ENCODE measurements at places on chromosomes 16 and 17.

DNA sequence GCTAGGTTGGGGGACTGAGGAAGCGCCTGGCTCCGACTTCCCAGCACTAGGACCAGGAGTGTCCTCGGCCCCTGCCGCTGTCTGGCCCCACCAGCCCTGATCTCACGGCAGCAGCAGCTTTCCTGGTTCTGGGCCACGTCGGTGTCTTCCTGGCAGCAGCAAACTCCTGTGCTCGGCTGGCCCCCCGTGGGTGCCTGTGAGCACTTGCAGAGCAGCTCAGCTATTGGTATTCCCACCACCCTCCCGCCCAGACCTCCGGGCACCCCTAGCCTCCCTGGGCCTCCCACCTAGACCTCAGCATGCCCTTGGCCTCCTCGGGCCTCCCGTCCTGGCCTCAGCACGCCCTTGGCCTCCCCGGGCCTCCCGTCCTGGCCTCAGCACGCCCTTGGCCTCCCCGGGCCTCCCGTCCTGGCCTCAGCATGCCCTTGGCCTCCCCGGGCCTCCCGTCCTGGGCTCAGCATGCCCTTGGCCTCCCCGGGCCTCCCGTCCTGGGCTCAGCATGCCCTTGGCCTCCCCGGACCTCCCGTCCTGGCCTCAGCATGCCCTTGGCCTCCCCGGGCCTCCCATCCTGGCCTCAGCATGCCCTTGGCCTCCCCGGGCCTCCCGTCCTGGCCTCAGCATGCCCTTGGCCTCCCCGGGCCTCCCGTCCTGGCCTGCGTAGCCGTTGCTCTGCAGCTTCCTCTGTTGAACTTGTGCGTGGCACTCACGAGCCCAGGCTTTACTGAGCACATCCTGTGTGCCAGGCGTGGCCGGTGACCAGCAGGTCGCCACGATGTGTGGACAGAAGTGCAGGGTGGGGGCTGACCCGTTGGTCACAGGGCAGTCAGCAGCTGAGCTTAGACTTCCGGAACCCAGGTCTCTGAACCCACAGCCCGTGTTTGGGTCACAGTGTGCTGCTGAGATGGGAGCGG, 51.8 kb upstream of the ACSF3 start:
- no peak for DNase-seq

DNA sequence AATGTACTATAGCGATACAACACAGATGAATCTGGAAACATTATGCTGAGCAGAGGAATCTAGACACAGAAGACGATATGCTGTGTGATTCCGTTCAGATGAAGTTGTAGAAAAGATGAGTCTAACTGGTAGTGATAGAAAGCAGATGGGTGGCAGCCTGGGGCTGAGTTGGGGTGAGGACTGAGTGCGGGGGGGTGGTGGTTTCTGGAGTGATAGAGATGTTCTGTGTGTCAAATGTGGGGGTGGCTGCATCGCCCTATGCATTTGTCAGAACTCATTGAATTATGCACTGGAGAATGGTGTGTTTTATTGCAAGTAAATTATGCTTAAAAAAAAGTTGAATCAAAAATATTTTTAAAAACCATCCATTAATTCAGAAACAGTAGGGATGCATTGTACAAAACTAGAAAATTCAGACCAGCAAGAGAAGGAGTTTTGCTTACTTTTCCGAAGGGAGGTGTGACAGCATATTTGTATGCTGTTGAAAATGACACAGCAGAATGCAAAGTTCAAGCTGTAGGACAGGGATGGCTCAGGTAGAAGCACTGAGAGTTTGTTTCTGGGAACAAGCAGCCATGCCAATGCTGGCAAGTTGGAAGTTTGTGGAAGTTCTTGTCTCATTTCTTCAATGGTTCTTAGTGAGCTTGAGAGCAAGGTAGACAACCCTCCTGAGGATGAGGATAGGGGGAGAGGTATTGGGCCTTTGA, 13.0 kb upstream of the DRG2 start:
- DNase-seq, result no peak

DNA sequence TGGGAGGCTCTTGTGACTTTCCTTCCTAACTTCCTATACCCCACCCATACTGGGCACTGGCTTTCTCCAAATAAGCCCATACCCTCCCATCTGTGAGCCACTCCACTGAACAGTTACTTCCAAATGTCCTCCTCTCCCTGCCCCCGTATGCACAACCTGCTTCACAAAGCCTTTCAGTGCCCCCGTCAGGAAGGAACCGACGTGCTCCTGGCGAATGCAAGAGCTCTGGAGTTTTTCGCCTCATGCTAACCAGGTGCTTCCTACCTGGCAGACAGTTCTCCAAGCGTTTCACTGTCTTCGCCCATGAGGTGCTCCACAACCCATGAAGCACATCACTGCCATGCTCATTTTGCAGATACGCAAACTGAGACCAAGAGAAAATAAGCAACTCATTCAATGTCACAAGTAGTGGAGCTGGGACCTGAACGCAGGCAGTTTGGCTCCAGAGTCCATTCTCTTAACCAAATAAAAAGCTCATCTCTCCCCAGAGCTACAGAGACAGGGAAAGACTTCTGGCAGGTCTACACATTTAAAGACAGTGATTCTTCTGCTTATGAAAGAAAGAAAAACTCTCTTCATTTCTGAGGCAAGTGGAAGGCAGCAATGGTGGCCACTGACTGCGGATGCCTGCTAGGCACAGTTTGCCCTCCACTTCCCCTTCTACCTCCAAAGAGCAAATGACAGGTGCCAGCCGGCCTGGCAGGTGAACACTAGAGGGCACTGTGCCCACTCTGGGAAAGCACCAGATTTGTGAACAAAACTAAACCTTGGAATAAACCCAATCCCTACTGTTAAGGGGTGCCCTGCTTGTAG, 23.8 kb downstream of the SPHK1 start:
- peak; percentile 22 for DNase-seq

DNA sequence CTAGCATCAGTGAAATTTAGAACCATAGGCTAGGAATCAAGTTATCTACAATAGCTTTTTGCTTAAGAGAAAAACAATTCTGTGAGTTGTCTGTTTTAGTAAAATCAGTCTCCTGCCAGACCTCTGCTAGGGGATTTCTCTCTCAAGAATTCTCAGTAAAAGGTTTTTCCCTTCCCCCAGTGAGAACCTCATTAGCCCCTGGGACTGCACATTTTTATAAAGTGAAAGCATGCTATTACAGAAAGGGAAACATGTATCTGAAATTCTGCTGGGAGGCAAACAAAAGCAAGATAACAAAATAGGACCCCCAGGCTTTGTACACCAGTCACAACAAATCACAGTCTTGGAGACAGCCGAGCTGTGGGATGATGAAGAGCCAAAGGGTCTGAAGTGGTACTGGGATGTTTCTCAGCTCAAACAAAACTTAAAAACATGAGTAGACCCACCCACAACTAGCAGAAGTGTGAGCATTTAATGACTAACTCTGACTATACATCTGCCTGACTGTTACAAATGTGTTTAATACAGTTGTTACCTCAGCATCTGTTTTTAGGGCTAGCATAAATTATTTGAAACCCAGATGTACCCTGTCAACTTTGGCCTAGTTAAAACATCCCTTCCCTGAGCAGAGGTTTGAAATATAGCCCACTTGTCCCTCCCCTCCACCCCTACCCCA, 20.0 kb upstream of the GLG1 start:
- DNase-seq, result no peak

GRCh38 chr16:67528870-67529581, 397 bp downstream of the RIPOR1 start:
- DNase-seq, result no peak

GRCh38 chr16:16909126-16909525, 530.2 kb downstream of the NPIPA7 start:
- no peak for DNase-seq

DNA sequence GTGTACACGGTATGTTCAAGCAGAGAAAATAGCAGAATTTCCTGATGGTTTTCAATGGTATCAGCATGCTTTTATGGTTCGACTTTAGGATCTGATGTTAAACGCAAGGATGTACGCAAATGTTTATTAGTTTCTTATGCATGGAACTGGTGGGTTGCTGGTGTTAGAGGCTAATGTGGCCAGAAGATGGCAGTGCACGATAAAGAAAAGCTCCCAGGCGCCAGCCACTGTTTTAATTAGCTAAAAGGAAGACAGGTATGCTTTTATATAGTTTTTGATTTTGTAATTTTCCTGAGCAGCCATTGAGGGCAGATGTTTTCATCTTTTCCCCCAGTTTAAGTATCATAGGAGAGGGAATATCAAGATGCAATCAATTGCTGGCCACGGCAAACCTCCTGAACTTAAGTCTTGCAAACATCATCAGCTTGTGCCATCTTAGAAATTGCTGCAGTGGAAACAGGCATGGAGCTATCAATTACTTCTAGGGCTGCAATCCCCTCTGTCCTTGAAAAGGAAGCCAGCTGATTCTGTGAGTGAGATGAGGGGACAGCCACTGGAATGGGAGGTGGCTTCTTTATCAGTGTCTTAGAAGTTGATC, 648.5 kb upstream of the RBFOX1 start:
- DNase-seq, result no peak

GRCh38 chr17:34411646-34412421, 48.8 kb upstream of the CCL1 start:
- DNase-seq, result no peak

DNA sequence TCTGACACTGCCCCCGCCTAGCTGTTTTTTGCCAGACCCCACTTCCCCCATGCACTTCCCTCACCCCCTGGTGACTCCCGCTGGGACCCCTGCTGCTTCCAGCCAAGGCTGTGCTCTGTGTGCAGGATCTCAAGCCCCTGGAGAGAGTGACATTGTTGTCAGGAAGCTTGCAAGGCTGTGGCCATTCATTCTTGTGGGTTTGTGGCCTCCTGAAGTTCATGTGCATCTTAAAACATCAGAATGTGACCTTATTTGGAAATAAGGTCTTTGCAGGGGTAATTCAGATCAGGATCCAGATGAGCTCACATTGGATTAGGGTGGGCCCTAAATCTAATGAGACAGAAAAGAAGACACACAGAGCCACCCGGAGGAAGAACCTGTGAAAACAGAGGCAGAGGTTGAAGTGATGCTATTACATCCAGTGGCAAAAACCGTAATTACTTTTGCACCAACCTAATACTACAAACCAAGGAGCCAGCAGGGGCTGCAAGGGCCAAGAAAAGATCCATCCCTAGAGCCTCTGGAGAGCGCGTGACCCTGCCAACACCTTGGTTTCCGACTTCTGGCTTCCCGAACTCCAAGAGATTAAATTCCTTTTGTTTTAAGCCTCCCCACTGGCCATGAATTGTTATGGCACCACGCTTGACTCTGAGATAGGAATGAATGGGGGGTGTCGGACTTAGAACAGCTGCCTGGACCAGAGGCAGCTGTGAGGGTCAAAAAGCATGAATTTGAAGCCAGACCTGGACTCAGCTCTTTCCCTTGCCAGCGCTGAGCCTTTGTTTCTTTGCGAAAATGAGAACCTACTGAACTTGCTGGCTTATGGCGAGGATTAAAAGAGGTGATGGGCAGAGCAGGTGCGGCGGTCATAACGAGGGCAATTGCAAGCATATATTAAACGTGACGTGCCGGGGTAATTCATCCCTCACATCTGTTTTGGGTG, 75.5 kb downstream of the BMERB1 start:
- DNase-seq, result no peak

DNA sequence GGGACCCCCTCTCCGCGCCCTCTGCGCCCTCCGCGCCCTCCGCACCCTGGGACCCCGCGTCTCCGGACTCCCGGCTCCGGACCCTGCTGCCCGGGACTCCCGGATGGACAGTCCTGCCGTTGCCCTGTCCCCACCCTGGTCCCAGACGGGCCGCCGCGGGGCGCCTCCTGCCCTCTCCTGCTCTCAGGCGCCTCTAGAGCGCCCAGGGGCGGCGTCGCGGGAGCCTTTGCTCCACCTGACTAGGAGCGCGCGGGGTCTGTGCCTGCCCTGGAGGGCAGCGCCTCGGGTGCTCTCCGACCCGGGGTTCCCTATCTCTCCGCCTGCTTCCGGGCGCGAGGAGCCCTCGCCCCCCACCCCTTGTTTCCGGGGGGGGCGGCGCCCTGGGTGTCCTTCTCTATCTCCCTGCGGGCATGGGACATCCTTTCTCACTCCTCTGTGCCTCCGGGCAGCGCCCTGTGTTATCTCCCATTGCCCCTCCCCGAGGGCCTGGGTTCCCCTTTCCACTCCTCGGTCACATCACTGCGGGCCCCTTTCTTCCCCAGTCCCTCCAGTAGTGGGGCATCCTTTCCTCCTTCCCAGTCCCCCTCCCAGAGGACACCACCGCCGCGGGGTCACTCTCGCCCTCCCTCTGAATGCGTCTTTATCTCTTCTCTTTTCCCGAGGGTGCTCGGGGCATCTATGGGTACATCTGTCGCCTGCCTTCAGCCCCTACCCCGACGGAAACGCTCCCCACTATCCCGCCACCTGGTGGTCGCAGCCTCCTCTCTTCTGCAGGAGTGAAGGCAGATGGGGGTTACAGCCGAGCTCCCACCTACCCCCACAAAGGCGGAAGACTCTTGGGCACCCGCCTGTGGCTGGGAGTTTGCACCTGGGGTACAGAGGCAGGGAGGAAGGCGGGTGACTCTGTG, 875 bp downstream of the PRKCB start:
- peak; percentile 8 for DNase-seq

DNA sequence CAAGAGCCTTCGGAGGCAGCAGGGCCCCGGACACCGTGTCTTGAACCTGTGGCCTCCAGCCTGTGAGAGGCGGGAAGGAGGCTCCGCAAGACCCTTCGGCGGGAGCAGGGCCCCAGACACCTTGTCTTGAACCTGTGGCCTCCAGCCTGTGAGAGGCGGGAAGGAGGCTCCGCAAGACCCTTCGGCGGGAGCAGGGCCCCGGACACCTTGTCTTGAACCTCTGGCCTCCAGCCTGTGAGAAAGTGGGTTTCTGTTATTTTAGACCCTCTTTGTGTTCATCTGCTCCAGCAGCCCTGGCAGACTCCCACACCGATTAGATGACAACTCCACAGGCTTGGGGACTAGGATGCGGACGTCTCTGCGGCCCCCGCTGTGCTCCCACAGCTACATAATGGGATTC, 30.0 kb downstream of the FBXO31 start:
- no peak for DNase-seq

- no peak for DNase-seq
Measured at GRCh38 chr17:2936771-2937321, 126.6 kb downstream of the OR1D5 start.

DNA sequence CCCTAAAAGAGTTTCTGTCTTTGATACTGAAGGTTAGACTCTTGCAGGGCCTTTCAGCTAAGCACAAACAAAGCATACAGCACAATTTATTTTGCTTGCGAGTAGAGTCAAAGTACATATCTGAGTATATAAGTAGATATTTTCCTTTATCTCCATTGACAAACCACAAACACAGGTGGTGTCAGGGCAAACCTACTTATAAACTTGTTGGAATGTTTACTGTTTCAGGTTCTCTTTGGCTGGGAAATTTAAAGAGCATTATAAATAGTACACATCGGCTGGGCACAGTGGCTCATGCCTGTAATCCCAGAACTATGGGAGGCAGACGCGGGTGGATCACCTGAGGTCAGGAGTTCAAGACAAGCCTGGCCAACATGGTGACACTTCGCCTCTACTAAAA, 442.6 kb upstream of the PSMD7 start:
- DNase-seq, result no peak

- no peak for DNase-seq
Measured at GRCh38 chr17:17125136-17126084, 80.7 kb downstream of the PLD6 start.

DNA sequence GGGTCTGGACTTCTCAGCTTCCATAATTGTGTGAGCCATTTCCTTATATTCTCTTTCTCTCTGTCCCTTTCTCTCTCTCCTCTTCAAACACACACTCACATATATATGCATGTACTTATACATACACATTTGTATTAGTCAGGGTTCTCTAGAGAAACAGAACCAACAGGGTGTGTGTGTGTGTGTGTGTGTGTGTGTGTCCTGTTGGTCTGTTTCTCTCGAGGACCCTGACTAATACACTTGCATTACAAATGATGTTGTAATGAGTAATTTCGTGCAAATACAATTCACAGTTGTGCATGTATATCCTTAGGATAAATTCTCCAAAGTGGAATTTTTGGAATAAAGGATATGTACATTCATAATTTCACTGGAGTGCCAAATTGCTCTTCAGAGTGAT, 115.3 kb downstream of the NPIPB5 start:
- DNase-seq, result no peak
